Stomach (tissue), 19 donors: ENCODE measurements at places on chromosomes 11 and 22.
A peak's percentile ranks its signal among the peaks of the same experiment; 100 is the strongest.

- H3K27ac ChIP-seq = no peak overlapping the region
- no peak for DNase-seq
- peaks cover 3% of the 10 kb centered on the region for H3K4me1 ChIP-seq
Measured at GRCh38 chr11:115119146-115119545, 385.1 kb downstream of the CADM1 start.

- no peak for DNase-seq
- no peak overlapping the region for H3K27ac ChIP-seq
- no peaks in the 10 kb centered on the region for H3K27me3 ChIP-seq
- H3K36me3 ChIP-seq = peaks cover 4% of the 10 kb centered on the region
Measured at GRCh38 chr11:74195828-74196227, 24.7 kb downstream of the PPME1 start.

DNA sequence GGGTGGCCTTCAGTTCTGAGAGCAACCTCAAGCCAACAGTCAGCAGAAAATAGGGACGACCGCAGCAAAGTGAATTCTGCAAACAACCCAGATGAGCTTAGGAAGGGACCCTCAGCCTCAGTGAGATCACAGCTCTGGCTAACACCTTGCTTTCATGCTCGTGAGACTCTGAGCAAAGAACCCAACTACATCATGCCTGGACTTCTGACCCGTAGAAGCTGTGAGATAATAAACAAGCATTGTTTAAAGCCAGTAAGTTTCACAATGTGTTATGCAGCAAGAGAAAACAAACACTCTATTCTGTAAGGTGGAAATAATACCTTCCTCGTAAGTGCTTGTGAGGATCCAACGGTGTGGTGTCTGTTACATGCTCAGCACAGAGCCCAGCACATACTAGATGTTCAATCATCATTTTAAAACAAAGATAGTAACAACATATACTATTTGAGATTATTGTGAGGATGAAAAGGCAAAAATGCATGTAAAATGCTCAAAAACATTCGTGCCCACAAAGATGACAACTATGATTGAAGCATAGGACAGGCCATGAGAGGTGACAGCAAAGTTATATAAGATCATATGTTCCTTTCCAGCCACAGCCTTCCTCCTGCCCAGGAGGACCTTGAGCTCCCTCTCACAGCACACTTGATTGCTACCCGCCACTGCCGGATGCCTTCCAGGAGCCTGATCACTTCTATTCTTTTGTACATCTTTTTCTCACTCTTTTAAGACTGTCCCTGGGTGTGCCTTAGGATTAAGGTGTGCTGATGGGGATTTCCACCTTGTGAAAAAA lies 433.3 kb downstream of the BUD13 start:
- no peak overlapping the region for H3K27ac ChIP-seq
- no peaks in the 10 kb centered on the region for H3K4me1 ChIP-seq
- no peak overlapping the region for H3K4me3 ChIP-seq
- DNase-seq = peak; percentile 12

DNA sequence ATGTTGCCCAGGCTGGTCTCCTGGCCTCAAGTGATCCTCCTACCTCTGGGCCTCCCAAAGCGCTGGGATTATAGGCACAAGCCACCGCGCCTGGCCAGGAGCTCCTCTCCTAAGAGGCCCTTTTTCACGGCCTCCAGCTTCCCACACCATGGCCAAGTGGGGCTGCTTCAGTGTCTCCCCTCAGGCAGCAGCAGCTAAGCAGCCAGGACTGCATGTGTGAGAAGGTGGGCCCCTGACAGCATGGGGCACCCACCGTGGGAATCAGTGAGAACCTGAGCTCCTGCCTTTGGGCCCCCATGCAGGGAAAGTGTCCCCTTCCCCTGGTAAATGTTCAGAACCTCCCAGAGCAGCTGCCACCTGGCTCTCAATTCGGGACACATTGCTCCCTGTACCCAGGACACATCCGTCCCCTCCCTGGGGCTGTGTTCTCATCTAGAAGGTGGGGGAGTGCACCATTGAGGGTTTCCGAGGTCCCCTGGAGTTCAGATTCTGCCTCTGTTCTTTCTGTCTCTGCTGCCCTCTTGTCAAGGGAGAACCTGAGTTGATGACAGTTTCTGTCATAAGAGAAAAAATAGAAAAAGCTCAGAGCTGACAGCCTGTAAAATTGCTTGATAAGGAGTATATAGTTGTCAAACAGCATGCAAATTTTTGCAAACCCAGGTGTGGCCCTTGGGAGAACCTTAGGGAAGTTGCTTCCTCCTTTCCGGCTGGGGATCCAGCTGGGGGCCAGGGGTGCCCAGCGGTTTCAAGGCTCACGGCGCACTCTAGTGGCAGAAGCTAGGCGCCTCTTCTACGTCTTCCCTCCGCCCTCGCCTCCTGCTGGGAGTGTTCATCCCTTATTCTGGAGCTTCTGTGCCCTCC lies 29.7 kb downstream of the FAM83F start:
- no peak overlapping the region for H3K27ac ChIP-seq
- peaks cover 45% of the 10 kb centered on the region for H3K36me3 ChIP-seq
- H3K4me1 ChIP-seq = peaks cover 20% of the 10 kb centered on the region
- no peak overlapping the region for H3K4me3 ChIP-seq
- peak; percentile 88 for DNase-seq
- no peaks in the 10 kb centered on the region for H3K27me3 ChIP-seq

GRCh38 chr22:17842386-17842785 lies 68.1 kb upstream of the BID start:
- H3K27ac ChIP-seq = no peak overlapping the region
- H3K36me3 ChIP-seq = peaks cover 38% of the 10 kb centered on the region
- DNase-seq = peak; percentile 49
- peaks cover 36% of the 10 kb centered on the region for H3K4me1 ChIP-seq

- no peak for DNase-seq
- H3K4me1 ChIP-seq = no peaks in the 10 kb centered on the region
- H3K4me3 ChIP-seq = no peak overlapping the region
- no peak overlapping the region for H3K27ac ChIP-seq
Measured at GRCh38 chr11:114650661-114651060, 27.7 kb upstream of the NXPE2 start.
